ENCODE measurements at places on chromosomes 1 and 21. TPM values are rescaled to one million over a fixed set of nuclear protein-coding genes. Genes with fewer than 3 reads are reported as not detected.

The LCE6A gene
- not detected for total RNA-seq

The IL19 gene
- total RNA-seq: not detected

The TRAF3IP3 gene
- 194 TPM for total RNA-seq

DNA sequence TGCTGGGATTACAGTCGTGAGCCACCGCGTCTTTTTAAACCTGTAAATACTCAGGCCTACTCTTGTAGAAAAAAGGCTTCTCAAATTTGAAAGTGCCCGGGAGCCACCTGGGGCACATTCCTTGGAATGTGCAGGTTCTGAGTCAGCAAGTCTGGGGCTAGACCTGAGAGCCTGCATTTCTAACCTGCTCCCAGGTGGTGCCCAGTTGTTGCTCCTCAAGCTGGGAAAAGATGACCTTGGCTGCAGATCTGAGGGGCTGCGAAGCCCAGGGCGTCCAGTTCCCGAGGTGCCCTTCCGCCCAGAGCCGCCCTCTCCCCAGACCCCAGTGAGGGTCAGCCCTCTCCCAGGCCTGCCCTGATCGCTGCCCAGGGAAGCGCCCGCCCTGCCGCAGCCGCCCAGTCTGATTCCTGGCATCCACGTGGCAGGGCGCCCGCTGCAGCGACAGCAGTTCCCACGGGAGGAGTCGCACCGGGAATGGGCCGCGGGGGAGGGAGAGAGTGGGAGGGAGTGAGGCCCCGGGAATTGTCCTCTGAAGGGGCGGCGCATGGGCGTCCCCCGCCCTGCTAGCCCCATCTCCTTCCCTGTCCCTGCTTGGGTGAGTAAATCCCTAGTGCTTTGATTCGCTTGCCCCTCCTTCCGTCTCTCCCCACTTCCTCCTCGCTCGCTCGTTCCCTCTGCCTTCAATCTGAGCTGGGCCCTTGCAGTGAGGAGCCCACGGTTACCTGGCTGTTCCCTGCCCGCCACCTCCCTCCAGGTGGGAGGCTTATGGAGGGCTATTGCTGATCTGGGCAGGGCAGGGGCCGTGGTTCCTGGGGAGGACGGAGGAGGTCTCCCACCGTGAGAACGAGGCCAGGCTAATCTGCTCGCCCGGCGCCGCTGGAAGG, 18.8 kb upstream of the TENT5B start:
- DNase-seq: no peak

DNA sequence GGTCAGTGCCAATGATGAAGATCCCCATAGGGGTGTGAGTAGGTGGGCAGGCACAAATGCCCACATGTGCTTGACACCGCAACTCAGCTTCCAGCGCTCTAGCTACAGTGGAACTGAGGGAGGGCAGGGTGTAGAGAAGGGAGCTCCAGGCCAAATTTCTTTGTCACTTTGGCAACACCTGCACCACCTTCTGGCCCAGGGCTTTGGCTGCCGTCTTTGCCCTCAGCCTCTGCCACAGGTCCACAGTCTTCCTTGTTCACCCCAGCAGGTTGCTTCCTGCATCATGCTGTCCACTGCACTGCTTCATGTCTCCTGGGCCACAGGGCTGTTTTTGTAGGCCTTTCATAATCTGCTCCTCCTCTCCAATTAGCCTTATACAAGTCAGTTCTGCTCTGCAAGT, 20.4 kb upstream of the FMOD start:
- no peak for DNase-seq

DNA sequence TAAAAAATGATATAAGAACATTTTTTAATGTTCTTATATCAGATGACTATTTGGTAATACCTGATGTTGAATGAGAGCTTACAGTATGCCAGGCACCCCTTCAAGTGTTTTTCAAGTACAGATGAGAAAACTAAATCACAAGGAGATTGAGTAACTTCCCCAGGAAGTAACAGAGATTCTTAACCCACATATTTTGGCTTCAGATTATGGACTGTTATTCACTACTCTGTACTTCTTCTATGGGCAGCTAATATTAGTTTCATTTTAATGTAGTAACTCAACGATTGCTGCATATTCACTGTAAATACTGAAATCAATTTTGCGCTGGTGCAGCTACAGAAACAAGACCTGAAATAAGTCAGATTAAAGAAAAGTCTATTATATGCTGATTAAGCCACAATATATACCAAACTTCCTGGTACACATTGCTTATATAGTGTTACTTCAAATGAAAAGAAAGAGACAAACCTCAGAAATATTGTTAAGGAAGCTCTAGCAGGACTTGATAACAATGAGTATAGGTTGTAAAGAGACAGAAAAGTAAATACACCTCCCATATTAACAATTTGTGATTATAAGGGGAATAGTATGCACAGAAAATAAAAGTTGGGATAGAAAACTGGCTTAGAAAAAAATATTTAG, 19.7 kb downstream of the DPYD start:
- DNase-seq: no peak

DNA sequence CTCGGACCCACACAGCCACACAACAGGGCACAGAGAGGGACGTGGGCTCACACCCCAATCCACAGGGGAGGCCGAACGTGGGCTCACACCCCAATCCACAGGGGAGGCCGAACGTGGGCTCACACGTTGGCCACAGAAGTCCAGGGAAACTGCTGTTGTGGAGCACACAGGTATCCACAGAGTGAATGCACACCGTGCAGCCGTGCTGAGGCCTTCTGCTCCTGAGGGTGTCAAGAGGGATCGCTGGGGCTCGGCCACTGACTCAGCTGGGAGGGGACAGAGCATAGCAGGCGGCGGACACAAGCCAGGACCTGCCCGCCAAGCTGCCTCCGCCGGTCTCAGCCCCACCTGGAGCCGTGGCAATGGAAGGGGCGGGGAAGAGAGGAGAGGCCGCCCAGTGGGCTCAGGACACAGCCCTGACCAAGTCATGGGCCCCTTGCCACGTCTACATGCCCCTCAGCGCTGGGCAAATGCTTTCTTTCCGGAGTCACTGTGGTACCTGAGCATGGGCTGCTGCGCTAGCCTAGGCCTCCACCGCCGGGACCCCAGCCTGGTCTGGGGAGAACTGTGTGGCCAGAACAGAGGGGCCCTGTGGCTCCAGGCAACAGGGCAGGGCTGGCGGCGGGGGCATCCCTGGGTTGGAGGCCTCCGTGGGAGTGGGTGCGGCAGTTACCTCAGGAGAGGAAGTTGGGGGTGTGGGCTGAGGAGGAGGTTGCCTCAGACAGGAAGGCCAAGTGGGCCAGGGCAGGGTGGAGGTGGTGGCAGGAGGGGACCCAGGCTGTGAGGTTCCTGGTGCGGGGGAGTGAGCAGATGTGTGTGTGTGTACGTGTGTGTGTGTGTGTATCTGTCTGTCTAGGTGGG, 1.2 kb downstream of the SYTL1 start:
- DNase-seq: peak; percentile 79
